Fibroblast of lung (primary cell): ENCODE measurements at places on chromosomes 16 and 17. TPM values are rescaled to one million over a fixed set of nuclear protein-coding genes. Genes with fewer than 3 reads are reported as not detected.

Gene CSH2
- total RNA-seq, result not detected in 2 replicates

Gene EFTUD2
- 74.0 and 88.0 TPM in 2 replicates for total RNA-seq

Gene UTS2R
- not detected in 2 replicates for total RNA-seq

Gene AOC2
- 0.26 and 0.33 TPM in 2 replicates for total RNA-seq

Gene LGALS9B
- total RNA-seq, result not detected in 2 replicates

Gene KCNJ18
- total RNA-seq, result not detected in 2 replicates

Gene SLC9A5
- 1.0 and 2.3 TPM in 2 replicates for total RNA-seq

Gene MGAT5B
- total RNA-seq, result 0.17 and 0.26 TPM in 2 replicates

Gene MYO15A
- 0.77 and 2.0 TPM in 2 replicates for total RNA-seq

Gene RAMP2
- total RNA-seq, result 0.17 and 0.26 TPM in 2 replicates

Gene MARVELD3
- not detected in 2 replicates for total RNA-seq

Gene KLHL10
- total RNA-seq, result 0.26 and 0.33 TPM in 2 replicates

Gene SLC52A1
- 0.26 and 0.66 TPM in 2 replicates for total RNA-seq

Gene WNT9B
- not detected in 2 replicates for total RNA-seq

Gene RNF112
- total RNA-seq, result 7.2 and 21.5 TPM in 2 replicates

Gene NPIPB8
- 0.17 TPM in 1 of 2 replicates, not detected in the other for total RNA-seq

Gene CRISPLD2
- total RNA-seq, result 34.9 and 37.0 TPM in 2 replicates
